Activated CD4-positive, alpha-beta T cell treated with anti-CD3 and anti-CD28 coated beads, Interleukin-10, Interleukin-2, amounts not matched to agents 100 ng/mL and 50 ng/mL, durations not matched to agents 16 hours and 8 hours (primary cell): ENCODE measurements at places on chromosomes 16 and 17.

- no peak for DNase-seq
Observed at GRCh38 chr16:88395669-88396584, 13.2 kb downstream of the ZNF469 start.

DNA sequence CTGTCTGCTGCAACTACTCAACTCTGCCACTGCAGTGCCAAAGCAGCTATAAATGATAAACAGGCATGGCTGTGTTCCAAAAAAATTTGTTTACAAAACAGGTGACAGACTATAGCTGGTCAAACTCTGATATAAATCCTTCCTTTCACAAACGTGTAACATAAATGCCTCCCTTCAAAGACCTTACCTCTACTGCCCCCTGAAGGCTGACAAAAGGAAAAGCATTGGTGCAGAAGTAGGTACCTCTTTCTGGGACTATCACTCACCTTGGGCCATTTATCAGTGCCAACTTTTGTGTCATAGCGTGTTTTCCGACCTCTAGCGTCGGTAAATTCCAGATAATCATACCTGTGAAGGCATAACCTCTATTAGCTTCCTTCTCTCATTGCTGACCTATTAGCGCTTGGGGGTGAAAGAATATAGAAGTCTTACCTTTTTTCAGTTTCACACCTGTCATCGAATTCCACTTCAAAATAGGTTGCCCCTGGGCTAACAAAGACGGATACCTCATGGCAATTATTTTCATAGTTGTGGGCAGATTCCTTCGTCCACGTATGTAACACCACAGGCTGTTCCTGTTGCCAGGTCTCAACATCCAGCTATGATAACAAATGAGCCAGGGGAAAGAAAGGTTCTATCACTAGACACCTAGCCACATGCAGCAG is 67.9 kb downstream of the ZZEF1 start:
- peak; percentile 56 for DNase-seq

GRCh38 chr16:17510567-17510966 is 39.8 kb upstream of the XYLT1 start:
- DNase-seq: no peak

GRCh38 chr16:85898521-85899442 is at the start of gene IRF8:
Gene IRF8, plus strand, starts transcription at chr16:85899162. Its CDS starts 3,854 bp downstream, at chr16:85903016.
- DNase-seq: peak; percentile 80

DNA sequence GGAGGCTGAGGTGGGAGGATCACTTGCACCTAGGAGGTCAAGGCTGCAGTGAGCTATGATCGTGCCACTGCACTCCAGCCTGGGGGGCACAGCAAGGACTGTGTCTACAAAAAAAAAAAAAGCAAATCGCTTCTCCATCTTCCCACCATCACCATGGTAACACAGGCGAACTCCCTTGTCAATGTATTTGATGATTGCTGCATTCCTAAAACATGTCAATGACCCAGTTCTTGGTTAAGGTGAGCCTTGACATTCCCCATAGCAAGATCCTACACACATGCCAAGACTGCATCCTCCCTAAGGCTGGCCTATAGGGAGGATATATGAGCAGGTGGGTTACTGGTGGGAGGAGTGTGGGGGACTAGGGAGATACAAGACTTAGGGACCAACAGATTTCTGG is 12.2 kb downstream of the CNTNAP1 start:
- DNase-seq: no peak

DNA sequence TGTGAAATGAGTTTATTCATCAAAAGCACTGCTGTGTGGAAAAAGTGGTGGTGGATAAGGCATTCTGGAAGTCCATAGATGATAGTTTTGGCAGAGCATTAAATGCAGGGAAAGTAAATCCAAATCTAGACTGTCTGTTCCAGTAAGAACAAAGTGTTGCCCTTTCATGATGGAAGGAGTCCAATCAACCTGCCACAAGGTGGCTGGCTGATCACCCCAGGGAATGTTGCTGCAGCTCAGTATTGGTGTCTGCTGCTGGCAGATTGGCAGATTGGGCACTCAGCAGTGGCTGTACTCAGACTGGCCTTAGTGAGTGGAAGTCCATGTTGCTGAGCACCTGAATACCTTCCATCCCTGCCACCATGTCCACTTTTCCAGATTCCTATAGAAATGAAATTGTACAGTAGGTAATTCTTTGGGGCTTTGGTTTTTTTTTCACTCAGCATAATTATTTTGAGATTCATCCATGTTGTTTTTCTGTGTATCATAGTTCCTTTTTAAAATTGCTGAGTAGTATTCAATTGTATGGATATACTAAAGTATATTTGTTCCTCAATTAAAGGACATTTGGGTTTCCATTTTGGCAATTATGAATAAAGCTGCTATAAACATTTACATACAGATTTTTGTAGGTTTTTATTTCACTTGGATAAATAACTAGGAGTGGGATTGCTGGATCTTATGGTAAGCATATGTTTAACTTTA is 14.3 kb downstream of the DYNLL2 start:
- DNase-seq: no peak

- DNase-seq: peak; percentile 72
Observed at GRCh38 chr16:68590201-68590994, 51.3 kb downstream of the ZFP90 start.

DNA sequence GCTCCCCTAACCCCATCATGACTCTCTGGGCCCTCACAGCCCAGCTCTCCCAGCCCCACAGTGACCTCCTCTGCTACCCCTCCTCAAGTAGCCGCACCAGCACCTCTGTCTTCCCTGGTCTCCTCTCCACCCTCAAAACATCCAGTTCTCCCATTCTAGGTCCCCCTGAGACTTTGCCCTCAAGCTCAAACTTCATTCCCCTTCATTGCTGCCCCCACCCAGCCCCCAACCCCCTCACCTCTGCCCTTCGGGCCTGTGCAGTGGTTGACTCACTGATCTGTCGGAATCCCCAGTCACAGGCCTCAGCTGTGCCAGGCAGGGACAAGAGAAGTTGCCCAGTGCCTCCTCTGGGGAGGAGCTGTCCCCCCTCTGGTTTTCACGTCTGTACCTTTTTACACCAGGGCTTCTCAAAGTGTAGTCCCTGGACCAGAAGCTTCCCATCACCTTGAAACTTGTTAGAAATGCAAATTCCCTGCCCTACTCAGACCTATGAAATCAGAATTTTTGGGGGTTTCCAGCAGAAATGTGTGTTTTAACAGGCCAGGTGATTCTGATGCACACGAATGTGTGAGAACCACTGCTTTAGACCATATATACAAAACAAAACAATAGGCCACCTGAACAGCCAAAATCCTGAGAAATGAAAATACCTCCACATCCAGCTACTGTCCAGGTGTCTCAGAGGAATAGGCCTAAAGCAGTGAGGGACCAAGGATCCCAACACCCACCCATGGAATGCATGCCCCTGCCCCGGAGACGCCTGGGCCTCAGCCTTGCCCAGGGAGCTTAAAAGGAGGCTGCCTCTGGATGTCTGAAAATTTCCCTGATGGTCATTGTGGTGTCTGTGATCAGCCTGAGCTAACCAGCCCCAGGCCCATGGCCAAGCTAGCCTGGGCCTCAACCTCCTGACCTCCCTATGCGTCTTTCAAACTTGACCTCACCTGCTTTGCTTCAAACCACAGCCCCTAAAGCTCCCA is 853 bp upstream of the DOK4 start:
- no peak for DNase-seq

DNA sequence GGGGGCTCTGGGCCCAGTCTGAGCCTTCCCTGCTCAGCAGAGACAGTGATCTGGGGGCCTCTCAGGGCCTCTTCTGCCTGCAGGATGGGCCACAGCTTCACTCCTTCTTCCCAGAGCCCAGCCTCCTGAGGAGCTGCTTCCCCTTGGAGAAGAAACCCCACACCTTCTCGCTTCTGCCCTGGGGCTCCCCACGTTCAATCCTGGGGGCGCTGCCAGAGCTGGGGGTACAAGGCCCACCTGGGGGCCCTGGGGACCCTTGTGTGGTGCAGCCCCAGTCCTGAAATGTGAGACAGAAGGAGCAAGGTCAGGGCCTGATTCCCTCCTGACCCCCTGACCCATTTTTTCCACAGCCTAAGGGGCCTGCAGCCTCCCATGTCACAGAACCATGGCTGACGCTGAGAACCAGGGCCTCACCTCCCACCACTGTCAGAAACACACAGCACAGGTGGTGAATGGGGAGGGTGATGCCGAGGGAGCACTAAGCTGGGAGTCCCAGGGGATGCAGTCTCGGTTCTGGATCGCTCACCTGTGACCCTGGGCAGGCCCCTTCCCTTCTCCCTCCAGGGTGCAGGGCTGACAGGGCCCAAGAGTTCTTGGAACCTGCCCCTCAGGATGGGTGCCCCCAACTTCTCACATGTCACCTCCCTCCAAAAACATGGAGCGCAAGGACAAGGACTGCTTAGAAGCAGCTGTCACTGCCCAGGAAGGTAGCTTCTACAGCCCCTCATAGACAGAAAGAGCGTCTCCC is 21.6 kb upstream of the MPO start:
- DNase-seq: no peak

DNA sequence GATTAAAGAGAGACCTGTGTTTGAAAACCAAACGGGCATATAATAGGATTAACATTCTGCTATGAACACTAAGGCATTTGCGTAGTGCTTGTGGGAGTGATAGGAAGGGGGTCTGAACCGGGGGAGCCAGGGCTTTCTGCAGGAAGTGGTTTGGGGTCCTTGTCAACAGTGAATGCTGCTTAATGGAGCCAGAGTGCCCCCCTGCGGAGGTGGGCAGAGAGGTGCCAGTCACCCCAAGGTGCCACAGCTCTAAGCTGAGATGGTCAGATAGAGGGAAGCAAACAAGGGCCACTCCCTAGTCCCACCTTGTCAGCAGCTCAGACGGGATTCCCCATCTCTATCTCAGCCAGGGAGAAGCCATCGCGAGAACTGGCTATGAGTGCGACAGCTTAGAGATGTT is 17.7 kb downstream of the NAA60 start:
- peak; percentile 33 for DNase-seq

- peak; percentile 13 for DNase-seq
Observed at GRCh38 chr17:16250635-16251034, 33.6 kb downstream of the PIGL start.

GRCh38 chr16:87464691-87465300 is 28.0 kb downstream of the ZCCHC14 start:
- DNase-seq: peak; percentile 55

DNA sequence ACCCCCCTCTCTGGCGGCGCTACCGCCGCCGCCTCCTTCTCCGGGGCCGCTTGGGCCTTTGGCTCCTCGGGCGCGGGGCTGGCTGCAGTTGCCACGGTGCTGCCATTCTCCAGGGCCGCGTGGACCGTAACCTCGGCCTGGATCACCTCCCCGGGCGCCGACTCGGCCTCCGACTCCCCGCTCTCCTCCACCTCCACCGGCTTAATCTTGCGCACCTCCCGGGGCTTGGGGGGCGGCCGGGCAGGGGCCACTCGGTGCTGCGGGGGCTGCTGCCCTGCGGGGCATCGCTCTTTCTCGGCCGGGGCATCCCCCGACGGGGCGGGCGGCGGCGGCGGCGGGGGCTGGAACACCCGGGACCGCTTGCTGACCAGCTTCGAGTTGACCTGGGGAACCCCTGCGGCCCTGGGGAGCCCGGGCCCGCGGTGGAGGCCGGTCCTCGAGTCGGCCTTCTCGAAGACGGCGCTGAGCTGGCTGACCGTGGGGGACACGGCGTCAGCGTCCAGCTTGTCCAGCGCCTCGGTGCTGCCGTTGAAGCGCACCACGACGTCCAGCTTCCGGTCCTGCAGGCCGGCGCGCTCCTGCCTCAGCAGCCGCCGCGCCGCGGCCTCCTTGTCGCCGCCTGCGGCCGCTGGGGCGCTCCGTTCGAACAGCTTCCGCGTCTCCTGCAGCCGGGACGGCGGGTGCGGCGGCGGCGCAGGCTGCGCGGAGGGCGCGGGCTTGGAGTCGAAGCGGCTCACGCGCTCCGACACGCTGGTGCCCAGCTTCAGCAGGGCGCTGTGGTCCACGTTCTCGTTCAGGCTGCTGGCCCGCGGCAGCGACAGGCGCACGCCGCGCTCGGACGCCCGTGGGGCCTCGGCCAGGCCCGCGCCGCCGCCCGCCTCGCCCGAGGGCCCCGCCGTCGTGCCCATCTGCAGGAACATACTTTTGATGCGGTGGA is 792 bp downstream of the PPP1R9B start:
- DNase-seq: peak; percentile 66

DNA sequence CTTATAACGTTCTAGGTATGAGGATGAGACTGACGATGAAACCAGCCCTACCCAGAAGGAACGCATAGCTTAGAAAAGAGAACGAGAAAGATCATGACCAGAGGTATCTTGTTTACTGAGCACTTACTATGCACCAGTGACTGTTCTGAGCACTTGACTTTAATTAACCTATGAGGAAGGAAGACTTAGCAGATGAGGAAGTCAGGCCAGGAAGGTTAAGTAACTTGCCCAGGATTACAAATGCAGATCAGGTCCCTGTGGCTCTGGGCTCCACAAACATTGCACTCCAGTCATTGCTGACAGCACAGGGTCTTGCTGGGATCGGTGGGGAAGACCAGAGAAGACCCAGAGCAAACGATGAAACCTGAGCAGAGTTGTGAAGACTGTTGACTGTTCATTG is 7.1 kb downstream of the KRT13 start:
- DNase-seq: no peak

DNA sequence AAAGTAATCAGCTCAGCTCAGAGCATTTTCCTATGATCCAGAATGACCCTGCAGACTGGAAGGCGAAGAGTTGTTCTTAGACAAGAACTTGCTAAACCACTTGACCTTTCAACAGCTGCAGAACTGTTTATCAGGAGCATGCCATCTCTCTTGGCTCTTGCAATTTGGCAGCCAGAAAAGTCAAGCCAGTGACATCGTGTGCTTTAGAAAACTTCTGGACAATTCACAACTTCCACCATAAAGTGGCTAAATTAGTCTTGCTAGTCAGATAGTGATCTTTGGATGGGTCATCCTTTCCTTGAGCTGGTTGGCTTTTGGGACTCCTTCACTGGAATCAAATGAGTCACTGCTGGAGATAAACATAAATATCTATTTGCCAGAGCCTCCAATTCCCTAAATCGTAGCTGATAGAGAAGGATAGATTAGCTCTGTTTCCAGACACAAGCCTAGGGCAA is 146.5 kb downstream of the MAP2K6 start:
- DNase-seq: no peak

DNA sequence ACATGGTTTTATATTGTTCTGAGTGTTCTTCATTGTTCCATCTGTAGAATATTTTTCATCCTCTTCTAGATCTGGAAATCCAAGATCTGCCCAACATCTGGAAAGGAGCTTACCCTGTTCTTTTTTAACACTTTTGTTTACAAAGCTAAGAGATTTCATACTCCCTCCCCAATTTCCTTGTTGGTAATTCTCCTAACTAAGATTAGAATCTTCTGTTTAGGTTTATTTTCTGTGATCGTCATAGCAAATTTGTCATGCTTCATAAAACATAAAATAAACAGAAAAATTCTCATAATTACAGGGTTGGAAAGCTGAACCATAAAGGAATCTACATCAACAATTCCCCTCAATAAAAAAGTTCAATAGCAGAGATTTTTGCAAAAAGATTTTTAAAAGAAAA is 580.3 kb upstream of the CA10 start:
- DNase-seq: no peak

GRCh38 chr17:80330276-80330675 is 69.6 kb downstream of the RNF213 start:
- no peak for DNase-seq

GRCh38 chr16:53784291-53784690 is 80.3 kb downstream of the FTO start:
- DNase-seq: no peak

GRCh38 chr17:77887464-77888241 is 70.8 kb upstream of the TNRC6C start:
- peak; percentile 54 for DNase-seq
